ENCODE measurements at places on chromosomes 2 and 18. TPM values are rescaled to one million over a fixed set of nuclear protein-coding genes. Genes with fewer than 3 reads are reported as not detected.

Gene OTOS
- total RNA-seq, result not detected

DNA sequence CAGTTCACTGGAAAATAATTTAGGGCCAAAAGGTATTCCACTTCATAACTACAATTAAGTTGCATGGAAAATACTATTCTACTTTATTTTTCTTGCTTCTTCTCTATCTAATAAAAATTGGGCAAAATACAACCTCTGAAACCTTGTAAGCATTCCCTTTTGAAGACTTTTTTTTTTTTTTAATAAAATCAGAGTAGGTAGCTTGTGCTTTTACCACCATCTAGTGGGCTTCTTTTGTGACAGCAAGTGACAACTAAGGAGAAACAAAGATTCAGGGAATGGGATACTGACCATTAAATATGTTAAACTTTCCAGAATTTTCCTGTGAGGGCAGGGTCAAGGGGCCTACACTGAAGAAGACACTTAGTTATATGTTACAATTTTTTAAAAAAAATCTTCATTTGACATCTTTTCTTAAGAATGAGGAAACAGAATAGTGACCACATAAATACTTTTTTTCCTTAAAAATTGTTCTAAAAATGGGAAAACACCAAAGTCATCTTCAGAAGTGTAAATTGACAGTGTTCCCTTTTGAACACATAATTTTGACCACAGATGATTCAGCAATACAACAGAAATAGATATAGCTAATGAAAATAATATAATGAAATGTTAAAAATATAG is 1183.2 kb upstream of the ACVR2A start:
- H3K27ac ChIP-seq, result no peak overlapping the region
- no peaks in the 10 kb centered on the region for H3K27me3 ChIP-seq
- no peaks in the 10 kb centered on the region for H3K4me1 ChIP-seq
- H3K4me3 ChIP-seq, result no peak overlapping the region
- no peaks in the 10 kb centered on the region for H3K36me3 ChIP-seq

DNA sequence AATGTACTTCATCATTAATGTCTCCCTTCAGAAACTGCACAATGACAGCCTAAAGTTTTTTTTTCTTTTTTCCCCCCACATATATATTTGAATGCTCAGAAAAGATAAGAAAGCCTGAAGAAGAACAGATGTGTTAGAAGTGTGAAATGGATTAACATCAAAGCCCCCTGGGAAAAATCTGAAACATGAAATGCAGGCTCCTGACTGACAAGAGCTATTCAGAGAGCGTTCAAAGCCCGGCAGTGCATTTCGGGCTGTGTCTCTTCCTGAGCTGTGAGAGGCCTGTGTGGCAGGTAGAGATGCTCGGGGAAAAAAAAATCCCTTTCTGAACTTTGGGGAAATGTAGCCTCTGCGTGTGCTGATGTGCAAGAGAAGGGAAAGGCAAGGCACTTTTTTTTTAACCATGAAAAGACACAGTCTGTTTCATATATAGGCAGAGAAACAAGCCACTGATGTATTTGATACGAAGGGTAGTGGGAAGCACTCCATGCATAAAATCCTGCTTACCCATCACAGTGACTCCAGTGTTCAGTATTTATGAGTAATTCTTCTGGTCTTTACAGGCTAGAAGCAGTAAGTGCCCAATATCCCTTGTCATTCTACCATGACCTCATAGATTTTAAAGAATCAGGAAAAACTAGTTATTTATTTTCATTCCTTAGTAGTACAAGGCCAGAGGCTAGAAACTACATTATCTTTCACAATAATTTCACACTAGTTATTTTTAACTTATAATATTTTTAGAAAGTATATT is 1574.2 kb upstream of the PIK3C3 start:
- H3K36me3 ChIP-seq, result no peaks in the 10 kb centered on the region
- no peaks in the 10 kb centered on the region for H3K27me3 ChIP-seq
- H3K4me1 ChIP-seq, result no peaks in the 10 kb centered on the region

Gene ACMSD
- total RNA-seq, result not detected

Gene RRM2
- 604 TPM for total RNA-seq

Gene ITGB6
- total RNA-seq, result not detected

Gene PLCL1
- 0.08 TPM for total RNA-seq

Gene FAM117B
- total RNA-seq, result 17.1 TPM

DNA sequence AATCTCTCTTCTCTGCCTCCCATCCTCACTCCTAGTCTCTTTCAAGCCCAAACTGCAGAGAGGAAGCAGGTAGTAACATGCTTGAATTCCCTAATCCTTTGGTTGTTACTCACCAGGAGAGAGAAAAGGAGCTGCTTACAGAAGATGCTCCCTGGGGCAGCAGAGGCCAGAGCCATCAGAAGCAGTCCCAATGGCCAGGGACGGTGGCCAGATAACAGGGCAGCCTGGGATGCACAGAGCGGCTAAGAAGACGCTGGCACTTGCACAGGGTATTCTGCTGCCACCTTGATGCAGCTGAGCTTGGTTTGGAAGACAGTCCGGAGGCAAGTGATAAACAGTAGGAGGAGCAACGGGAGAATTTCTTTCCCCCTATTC is 250 bp downstream of the DSC1 start:
- H3K4me1 ChIP-seq, result peaks cover 12% of the 10 kb centered on the region
- peak overlapping the region; percentile 68 for H3K27ac ChIP-seq
- H3K4me3 ChIP-seq, result no peak overlapping the region
- no peaks in the 10 kb centered on the region for H3K27me3 ChIP-seq

Gene GALR1
- not detected for total RNA-seq

DNA sequence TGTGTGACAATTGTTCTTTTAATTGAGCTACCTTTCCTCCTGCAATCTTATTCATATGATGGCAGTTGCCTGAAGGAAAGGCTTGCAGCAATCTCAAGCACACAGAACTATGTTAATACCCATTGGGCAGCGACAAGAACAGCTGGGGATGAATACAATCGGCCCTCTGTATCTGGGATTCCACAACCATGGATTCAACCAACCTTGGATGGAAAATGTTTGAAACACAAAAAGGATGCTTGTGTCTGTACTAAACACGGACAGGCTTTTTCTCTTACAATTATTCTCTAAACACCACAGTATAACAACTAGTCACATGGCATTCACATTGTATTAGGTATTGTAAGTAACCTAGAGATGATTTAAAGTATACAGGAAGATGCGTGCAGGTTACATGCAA is 256.1 kb upstream of the SIX2 start:
- H3K27me3 ChIP-seq, result peaks cover 26% of the 10 kb centered on the region
- no peak for DNase-seq
- peaks cover 7% of the 10 kb centered on the region for H3K4me1 ChIP-seq
- no peak overlapping the region for H3K27ac ChIP-seq

Gene ASB18
- not detected for total RNA-seq

GRCh38 chr2:18005411-18005810 is 126.9 kb downstream of the KCNS3 start:
- no peak for DNase-seq
- H3K36me3 ChIP-seq, result no peaks in the 10 kb centered on the region
- no peak overlapping the region for H3K4me3 ChIP-seq
- H3K4me1 ChIP-seq, result no peaks in the 10 kb centered on the region

GRCh38 chr18:58264840-58265239 is 220.8 kb downstream of the NEDD4L start:
- peaks cover 5% of the 10 kb centered on the region for H3K27me3 ChIP-seq
- no peak overlapping the region for H3K4me3 ChIP-seq
- no peak for DNase-seq
- H3K27ac ChIP-seq, result no peak overlapping the region

Gene TRAF3IP1
- total RNA-seq, result 7.1 TPM

Gene NOSTRIN
- not detected for total RNA-seq

Gene EFHD1
- 6.0 TPM for total RNA-seq

- H3K27me3 ChIP-seq, result no peaks in the 10 kb centered on the region
- H3K4me1 ChIP-seq, result no peaks in the 10 kb centered on the region
- no peak for DNase-seq
- no peak overlapping the region for H3K4me3 ChIP-seq
- H3K27ac ChIP-seq, result no peak overlapping the region
Measured at GRCh38 chr2:238593236-238593635, 166.5 kb downstream of the ASB1 start.

DNA sequence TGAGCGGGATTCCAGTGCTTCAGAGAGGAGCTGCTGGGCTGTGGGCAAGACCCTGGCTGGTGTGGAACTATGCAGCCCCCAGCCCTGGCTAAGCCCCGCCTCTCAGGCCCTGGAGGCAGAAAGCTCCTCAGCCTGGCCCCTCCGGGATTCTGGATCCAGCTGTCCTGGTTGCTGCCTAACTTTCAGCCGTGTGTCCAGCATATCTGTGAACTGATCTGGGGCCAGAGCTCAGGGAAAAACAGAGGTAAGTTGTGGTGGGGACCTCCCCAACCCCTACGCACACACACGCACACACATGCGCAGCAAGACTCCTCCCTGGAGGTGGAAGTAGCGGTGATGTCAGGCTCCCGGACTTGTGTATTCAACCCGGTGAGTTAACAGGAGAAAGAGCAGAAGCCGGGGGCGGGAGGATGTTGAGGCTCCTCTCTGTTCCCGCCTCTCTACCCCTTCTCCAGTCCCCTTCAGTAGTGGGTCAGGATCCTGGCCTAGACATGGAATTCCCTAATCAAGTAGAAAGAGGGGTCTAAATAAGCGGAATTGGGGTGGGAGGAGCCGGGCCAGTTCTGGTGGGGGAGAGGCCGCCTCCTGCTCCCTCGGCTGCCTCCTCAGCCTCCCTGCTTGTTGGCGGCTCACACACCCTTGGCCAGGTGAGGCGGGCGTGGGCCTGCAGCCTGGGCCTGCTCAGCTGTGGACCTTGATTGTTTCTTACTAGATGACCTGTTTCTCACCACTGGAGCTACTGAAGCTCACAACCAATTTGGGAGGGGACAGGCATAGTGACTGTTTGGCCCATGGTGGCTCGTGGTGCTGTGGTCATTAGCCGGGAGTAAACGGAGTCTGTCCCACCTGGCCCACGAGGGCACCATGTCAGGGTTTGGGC is 33.4 kb downstream of the SIX2 start:
- H3K27ac ChIP-seq, result no peak overlapping the region
- no peaks in the 10 kb centered on the region for H3K4me1 ChIP-seq
- no peaks in the 10 kb centered on the region for H3K36me3 ChIP-seq
- no peak for DNase-seq

- H3K27me3 ChIP-seq, result no peaks in the 10 kb centered on the region
- peaks cover 58% of the 10 kb centered on the region for H3K4me1 ChIP-seq
- peaks cover 13% of the 10 kb centered on the region for H3K36me3 ChIP-seq
- H3K4me3 ChIP-seq, result no peak overlapping the region
- DNase-seq, result peak; percentile 58
Measured at GRCh38 chr2:160324161-160324800, 124.2 kb upstream of the ITGB6 start.

GRCh38 chr2:43218702-43219382 is 7.6 kb downstream of the ZFP36L2 start:
- H3K27ac ChIP-seq, result peak overlapping the region; percentile 97
- peak; percentile 94 for DNase-seq
- peaks cover 39% of the 10 kb centered on the region for H3K36me3 ChIP-seq
- H3K27me3 ChIP-seq, result no peaks in the 10 kb centered on the region
- peaks cover 49% of the 10 kb centered on the region for H3K4me1 ChIP-seq

Gene LTBP1
- 0.03 TPM for total RNA-seq
